CD8-positive, alpha-beta T cell (primary cell): ENCODE measurements at places on chromosomes 5 and 9.

GRCh38 chr5:159224471-159224870 is 15.1 kb upstream of the RNF145 start:
- no peak for DNase-seq

- no peak for DNase-seq
Observed at GRCh38 chr9:8085986-8086385, 286.4 kb upstream of the DMAC1 start.

DNA sequence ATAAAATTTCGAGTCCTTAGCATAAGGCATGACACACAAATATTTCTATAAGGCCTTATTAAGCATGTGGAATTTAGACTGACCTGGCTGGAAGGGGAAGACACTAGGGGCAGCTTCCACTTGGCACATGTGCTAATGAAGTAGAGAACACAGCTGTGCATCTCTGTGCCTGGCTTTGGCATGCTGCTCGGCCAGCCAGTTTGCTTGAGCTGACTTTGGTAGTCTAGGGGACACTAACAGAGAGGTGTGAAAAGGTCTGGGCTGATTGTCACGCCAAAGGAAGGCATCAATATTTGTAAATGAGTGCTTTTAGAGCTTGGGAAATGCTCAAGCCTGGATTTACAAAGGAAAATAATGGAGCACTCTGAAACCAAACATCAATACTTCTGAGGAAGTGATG is 723.7 kb downstream of the PRELID2 start:
- no peak for DNase-seq

- no peak for DNase-seq
Observed at GRCh38 chr5:142152384-142152732, 43.8 kb downstream of the NDFIP1 start.
